Suppressor macrophage treated with lipopolysaccharide for 1 hour (primary cell): ENCODE measurements at places on chromosomes 1 and 21.

- no peak for DNase-seq
Measured at GRCh38 chr1:21935891-21936365, 1.2 kb downstream of the HSPG2 start.

DNA sequence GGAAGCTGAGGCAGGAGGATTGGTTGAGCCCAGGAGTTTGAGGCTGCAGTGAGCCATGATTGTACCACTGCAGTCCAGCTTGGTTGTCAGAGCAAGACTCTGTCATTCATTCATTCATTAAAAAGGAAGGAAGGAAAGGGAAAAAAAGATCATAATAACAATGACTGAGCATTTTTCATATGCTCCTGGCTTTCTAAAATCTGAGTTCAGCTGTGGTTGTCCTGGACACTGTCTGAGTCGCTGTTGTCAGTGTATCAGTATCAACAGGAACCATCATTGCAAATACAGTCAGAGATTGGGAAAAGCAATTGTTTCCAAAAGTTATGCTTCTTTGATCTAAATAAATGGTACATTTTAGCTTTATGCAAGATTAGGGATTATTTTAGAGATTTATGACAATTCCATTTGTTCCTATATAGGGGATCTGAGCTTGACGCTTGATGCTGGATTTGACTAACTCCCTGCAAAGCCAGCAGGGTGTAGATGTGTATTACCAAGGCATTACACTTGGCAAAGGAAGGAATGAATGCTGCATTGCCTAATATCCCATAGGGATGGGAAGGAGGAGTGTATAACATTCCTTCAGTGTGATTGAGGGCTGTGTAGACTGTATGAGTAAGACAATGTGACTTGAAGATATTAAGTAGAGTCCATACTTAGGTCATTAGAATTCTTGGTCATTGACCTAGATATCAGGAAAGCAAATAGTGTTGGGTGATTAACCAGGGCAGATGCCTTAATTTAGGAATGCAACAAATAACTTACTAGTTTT is 100.2 kb downstream of the DISP1 start:
- no peak for DNase-seq

DNA sequence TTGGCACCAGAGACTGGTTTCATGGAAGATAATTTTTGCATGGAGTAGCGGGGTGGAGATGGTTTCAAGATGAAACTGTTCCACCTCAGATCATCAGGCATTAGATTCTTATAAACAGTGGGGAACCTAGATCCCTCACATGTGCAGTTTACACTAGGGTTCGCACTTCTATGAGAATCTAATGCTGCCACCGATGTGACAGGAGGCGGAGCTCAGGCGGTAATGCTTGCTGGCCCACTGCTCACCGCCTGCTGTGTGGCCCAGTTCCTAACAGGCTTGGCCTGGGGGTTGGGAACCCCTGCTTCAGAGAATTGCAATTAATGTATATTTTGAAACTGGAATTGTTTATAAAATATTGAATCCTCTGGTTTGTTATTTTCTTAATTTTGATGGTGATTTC is 92.1 kb downstream of the NRIP1 start:
- DNase-seq: no peak

GRCh38 chr1:83029916-83030315 is 969.0 kb downstream of the TTLL7 start:
- DNase-seq: no peak

DNA sequence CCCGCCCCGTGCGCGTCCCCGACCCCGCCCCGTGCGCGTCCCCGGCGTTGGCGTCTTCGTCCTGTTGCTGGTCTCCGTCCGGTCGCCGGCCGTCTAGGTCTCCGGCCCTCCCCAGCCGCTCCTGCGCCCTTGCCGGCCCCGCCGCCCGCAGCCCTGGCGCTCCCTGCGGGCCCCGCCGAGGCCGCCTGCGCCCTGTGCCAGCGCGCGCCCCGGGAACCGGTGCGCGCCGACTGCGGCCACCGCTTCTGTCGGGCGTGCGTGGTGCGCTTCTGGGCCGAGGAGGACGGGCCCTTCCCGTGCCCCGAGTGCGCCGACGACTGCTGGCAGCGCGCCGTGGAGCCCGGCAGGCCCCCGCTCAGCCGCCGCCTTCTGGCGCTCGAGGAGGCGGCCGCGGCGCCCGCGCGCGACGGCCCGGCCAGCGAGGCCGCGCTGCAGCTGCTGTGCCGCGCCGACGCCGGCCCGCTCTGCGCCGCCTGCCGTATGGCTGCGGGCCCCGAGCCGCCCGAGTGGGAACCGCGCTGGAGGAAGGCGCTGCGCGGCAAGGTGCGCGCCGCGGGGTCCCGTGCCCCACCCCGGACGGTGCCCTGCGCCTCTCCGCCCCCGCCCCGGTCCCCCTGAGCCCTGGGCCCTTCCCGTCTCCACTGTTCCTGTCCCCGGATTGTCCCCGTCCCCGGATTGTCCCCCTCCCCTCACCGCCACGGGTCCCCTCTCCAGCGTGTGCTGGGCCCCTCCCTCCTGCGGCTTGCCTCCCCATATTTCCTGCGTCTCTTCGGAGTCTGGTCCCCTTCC is at the start of gene RNF187:
Gene RNF187, plus strand, starts transcription at position 47 of the 789 bp plus-strand sequence.
- peak; percentile 86 for DNase-seq

- DNase-seq: no peak
Measured at GRCh38 chr1:230629511-230629910, 12.8 kb upstream of the COG2 start.

DNA sequence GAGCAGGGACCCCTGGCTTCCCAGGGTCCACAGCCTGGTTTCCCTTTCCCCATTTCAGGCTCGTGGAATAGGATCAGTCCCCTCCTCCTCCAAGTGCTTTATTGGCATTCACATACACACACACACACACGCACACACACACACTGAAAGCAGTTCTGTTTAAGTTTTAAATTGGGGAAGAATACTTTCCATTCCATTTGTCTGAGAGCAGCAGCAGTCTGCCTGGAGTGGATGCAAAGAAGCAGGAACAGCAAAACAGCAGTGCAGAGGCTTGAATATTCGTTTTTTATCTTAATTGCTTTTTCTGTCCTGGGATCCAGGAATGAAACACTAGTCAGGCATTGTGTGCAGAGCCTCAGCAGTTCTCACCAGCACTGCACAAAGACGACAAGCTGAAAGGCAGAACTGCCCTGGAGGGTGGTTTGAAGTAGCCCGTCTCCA is 7.1 kb downstream of the CYB561D1 start:
- no peak for DNase-seq

DNA sequence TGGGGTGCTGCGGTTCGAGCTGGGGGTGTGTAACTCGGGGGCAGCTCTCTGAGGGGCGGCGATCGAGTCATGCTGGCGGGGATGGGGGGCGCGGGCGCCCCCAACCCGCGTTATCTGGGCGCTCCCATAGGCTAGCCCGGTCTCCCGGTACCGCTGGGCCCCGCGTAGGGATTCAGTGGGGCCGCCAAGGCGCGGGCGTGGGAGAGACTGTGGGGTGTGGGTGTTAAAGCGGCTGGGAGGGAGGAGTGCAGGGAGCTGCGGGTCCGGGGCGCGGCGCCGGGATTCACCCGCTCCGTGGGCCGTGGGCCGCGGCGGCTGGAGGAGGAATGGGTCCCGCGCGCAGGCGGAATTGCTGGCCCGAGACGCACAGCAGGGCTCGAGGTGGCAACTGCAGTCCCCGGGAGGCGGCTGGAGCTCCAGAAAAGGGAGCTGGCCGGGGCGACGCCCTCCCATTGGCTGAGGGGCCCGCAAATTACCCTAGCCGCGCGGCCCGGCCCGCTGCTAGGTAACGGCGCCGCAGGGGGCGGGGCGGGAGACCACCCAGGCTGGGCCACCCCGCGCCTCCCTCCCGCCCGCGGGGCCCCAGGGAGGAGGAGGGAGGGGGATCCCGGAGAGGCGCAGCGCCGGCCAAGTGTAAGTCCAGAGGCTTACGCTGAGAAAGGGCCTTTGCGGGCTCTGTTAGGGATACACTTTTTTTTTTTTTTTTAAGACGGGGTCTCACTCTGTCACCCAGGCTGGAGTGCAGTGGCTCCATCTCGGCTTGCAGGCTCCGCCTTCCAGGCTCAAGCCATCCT is at the start of gene PTCH2:
Gene PTCH2, minus strand, starts transcription at position 392 of the 794 bp plus-strand sequence. Its CDS starts 321 bp downstream, at position 71.
- DNase-seq: peak; percentile 47

DNA sequence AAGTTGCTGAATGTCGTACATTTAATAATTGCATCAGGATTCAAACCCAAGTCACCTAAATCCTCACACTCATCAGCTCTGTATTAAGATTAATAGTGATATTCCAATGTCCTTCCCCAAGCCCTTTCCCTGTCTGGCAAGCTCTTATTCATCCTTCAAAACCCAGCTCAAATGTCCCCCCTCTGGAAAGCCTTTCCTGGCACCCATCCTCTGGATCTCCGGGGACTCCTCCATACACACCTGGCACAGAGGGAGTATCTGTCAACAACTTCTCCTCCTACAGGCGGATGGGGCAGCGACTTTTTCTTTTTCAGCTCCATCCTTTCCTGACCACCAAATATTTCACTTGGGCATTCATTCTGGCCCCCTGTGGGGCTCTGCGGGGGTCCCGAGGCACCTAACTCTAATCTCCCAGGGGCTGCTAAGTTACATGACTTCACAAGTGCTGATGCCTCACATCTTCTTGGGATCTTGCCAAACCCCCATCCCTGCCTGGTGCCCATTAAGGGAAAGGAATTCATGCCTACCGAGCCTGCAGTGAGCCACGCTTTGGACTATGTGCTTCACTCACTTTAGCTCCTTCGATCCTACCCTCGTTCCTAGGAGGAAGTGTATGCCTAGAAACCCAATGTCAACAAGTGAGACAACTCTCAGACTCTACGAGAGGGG is 15.2 kb downstream of the TINAGL1 start:
- no peak for DNase-seq
